ENCODE measurements at places on chromosomes 3 and 15.

- no peak for DNase-seq
These were observed 178.8 kb downstream of the CNTN3 start for GRCh38 chr3:74435631-74436030.

- DNase-seq, result no peak
These were observed 140.2 kb downstream of the ITPR1 start for GRCh38 chr3:4633078-4634004.

DNA sequence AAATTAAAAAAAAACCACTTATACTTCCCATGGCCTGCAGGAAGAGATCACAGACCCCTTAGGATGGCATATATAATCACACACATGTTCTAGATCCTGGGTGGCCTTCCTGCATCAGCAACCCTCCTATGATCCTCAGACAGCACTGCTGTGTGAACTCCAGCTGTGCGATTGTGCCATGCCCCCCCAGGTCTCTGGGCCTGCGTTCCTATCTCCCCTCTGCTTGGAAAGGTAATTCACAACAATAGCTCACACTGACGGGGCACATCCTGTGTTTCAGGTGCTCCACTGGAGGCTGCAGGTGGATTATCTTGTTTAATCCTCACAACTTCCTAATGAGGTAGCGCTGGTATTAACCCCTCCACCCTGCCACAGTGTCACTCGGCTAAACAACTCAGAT is 71.2 kb upstream of the GLCE start:
- no peak for DNase-seq

- no peak for DNase-seq
These were observed 42.6 kb downstream of the CLDN1 start for GRCh38 chr3:190279690-190280089.

DNA sequence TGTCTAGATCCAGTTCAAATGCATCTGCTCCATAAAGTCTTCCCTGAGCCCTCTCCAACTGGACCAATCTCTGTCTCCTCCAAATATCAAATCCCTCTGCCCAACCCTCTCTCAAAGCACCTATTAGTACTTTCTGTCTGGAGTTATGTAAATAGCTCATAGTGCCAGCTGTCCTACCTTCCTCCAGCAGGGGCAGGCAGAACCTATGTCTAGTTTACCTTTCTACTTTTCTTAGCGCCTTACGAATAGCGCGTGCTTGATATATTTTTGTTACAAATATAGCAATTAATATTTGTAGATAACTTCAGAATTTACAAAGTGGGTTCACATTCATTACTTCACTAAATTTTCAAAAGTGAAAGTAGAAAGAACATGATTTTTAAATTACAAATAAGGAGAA is 14.0 kb upstream of the CCDC80 start:
- DNase-seq, result no peak

DNA sequence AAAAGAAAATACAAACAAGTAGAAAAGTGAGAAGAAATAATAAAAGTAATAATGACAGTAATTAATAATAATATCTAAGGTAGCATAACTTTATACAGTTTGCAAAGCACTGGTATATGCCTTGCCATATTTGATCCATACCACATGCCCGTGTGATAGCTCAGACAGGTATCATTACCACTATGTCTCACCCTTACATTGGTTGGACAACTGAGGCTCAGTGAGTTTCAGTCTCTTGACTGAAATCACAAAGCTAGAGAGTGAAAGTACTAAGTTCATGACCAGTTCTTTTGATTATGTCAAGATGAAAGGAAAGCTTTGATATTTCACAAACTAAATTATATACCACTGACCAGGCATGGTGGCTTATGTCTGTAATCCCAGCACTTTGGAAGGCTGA is 408.9 kb downstream of the GAP43 start:
- DNase-seq, result no peak

DNA sequence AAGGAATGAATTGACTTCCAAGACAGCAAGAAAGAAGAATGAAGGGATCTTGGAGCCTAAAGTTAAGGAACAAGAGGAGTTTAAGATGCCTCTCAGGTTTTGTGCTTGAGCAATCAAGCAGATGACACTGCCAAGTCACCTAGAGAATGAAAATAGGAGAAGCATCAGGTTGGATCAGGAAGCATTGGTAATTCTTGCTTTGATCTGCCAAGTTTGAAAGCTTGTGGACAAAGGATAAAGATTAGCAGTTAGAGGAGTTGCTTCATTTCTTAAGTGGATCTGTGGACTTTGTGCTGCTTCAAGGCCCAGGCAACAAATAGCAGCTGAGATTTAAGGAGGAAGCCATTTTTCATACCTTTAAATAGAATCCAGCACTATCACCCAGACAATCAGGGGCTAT is 35.6 kb downstream of the FRMD5 start:
- no peak for DNase-seq

DNA sequence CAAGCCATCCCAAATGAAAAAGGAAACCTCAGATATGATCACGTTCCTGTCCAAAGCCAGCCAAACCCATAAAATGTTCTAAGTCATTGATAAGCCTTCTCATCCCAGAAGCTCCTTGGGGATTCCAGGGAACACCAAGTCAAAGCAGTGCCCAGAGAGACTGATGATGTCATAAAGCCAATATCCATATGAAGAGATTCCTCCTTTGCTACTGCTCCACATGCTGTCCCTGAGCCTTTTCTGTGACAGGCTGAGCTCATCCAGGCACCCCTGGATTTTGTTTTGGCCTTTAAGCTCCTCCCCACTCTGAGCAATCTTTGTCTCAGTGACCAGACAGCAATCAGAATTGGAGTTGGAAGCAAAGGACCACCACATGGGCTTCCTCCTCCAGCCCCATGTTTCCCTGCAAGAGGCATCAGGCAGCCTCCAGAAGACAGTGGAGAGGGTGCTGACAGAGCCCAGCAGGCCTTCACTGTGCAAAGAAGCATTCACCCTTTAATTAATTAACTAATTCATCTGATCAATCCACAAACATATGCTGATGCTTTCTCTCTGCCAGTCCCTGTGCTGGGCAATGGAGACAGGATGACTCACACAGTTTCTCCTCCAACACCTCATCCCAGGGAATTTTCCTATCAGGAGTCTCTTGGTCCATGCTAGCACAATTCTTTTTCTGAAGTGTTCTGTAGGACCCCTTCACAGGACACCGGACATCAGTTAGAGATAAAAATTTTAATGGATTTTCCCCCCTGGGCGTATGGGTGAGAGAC is 25.0 kb downstream of the MEX3B start:
- no peak for DNase-seq

DNA sequence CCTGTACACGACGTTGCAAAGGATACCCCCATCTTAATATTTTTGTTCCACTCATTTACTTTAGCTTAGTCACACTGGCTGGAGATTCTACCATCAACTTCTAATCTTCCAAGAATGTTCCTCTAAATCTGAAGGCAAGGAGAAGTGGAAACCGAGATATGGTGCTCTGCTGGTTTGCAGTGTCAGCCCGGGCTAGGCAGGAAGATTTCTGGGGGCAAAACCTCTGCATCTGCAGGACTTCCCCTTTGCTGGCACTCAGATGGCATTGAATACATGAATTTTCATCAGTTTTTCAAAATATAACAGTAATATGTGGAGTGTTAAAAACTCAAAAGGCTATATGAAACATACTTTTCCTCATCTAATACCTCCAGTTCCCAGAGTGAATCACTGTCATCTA is 240.4 kb downstream of the RPLP1 start:
- no peak for DNase-seq

- DNase-seq, result no peak
These were observed 42.2 kb upstream of the MRPS22 start for GRCh38 chr3:139301654-139302053.

DNA sequence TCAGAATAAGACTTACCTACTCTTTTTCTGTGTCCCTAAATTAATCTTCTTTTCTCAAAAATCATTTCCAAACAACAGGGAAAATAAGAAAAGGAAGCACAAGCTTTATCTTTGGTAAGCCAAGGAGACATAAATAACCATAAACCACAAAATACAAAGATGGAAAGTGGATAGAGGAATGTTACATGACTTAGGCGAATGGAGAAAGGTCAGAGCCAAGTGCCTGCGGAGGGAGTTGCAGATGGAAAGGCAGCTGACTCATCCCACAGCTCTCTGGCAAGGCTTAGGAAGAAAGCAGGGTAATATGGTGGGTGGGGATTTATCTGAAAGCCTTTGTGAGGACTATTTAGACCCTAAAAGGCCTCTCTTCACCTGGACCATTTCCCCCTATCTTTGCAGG is 72.8 kb downstream of the GALK2 start:
- no peak for DNase-seq

DNA sequence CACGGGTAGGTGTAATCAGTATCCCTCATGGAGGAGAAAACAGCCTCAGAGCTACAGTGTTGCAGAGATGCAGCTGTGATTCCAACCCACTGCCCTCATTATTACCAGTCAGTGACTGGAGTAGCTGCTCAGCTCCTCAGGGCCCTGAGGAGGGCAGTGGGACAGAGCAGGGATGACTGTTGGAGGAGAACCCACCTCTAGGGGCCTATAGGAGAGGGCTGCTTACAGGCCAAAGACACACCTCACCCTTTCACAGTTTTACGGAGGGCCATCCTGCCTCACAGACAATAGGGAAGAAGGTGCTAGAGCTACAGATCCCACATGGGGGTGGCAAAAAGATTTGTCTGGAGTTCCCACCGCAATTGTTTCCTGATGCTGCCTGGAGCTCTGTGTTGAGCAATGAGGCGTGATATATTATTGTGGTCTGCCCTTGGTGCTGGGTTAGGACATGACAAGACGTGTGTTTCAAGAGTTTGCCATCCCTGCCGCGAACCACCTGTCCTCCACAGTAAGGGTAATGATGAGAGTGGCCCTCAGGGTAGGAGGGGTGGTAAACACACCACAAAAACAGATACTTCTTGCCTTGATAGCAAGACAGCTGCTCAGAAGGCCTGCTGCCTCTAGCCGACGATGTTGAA is 140.5 kb upstream of the TPM1 start:
- DNase-seq, result no peak

GRCh38 chr3:11305509-11305908 is 33.3 kb downstream of the ATG7 start:
- DNase-seq, result no peak

GRCh38 chr3:81198756-81199155 is 562.7 kb downstream of the GBE1 start:
- no peak for DNase-seq

DNA sequence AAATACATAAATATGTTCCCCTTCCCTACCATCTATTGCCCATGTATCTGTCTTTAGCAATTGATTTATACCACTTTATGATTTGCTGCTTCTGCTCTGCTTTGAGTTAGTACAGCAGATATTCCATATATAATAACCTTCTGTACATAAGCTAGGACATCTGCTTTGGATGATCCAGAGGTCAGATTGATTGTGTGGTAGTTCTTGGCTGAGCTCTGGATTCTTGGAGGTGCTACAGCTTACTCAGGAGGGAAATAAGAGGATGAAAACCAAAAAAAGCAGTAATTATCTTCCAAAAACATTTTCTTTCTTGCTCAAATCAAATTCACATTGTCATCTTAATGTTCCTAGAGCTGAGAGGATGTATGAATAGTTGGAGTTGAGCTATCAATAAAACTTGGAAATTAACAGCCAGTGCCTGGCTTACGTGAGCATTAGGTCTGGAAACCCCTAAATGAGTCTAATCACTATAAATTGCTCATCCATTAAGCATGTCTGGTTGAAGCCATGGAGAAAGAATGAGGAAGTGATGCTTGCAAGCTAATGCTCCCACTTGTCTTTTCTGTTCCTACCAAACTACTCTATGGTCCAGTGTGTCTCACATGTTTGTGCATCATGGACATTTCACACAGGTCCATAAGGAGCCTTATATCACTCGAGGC is 36.3 kb upstream of the TMEM42 start:
- DNase-seq, result no peak

GRCh38 chr3:104198131-104198530 is 1168.6 kb upstream of the ALCAM start:
- DNase-seq, result no peak

DNA sequence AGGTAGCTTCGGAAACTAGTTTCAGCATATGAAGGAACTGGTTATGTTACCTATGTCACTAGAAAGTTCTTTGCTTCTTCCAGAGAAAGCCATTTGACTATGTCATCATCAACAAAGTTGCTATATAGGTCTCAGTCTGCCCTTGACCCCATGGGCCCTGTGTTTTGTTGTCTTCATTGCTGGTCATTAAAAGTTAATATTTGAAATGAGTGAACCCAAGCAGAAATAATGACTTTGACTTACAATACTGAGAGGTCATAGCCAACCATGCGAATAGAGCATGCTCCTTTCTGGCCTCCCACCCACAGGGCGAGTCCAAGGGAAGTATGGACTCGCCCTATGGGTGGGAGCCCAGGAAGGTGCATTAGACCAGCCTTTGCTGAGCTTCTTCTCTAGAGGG is 40.9 kb downstream of the APH1B start:
- no peak for DNase-seq

- no peak for DNase-seq
These were observed 431.3 kb upstream of the MDFIC2 start for GRCh38 chr3:70743754-70744153.

DNA sequence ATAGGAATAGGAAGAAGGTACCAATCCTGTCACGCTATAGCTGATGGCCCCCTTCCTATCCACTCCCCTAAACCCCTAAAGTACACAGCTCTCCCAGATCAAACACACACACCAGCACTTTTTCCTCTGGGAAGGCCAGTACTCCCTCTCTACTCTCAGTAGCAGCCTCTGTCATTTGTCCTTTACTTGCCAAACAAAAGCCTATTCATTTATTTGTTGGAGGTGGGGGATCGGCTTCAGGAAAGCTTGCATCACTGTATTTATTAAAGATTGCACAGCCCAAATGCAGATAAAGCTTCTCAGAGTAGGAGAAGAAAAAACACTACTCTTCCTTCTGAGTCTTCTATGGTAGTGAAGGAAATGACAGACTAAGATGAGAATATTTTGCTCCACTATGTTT is 429.7 kb upstream of the RASGRP1 start:
- DNase-seq, result no peak

- DNase-seq, result no peak
These were observed 249.1 kb downstream of the OTOL1 start for GRCh38 chr3:161745741-161746140.

DNA sequence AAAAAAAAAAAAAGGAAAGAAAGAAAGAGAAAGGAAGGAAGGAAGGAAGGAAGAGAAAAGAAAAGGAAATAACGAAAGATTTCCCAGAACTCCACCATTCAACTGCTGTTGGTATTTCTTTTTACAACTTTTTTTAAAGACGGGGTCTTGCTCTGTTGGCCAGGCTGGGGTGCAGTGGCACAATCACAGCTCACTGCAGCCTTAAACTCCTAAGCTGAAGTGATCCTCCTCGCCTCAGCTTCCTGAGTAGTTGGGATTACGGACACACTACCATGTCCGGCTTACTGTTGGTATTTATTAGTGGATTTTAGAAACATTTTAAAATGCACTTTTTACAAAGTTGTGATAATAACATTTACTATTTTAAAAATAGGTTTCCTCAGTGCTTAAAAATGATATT is 15.0 kb upstream of the USP3 start:
- no peak for DNase-seq
